ENCODE measurements at places on chromosomes 16 and 17. TPM values are rescaled to one million over a fixed set of nuclear protein-coding genes. Genes with fewer than 3 reads are reported as not detected.

ACD gene
- total RNA-seq, result 51.7 TPM

GRCh38 chr17:44359006-44359405, 4.6 kb downstream of the FAM171A2 start:
- peaks cover 26% of the 10 kb centered on the region for H3K4me1 ChIP-seq
- no peak overlapping the region for H3K4me3 ChIP-seq
- no peaks in the 10 kb centered on the region for H3K36me3 ChIP-seq
- no peak for DNase-seq

DNA sequence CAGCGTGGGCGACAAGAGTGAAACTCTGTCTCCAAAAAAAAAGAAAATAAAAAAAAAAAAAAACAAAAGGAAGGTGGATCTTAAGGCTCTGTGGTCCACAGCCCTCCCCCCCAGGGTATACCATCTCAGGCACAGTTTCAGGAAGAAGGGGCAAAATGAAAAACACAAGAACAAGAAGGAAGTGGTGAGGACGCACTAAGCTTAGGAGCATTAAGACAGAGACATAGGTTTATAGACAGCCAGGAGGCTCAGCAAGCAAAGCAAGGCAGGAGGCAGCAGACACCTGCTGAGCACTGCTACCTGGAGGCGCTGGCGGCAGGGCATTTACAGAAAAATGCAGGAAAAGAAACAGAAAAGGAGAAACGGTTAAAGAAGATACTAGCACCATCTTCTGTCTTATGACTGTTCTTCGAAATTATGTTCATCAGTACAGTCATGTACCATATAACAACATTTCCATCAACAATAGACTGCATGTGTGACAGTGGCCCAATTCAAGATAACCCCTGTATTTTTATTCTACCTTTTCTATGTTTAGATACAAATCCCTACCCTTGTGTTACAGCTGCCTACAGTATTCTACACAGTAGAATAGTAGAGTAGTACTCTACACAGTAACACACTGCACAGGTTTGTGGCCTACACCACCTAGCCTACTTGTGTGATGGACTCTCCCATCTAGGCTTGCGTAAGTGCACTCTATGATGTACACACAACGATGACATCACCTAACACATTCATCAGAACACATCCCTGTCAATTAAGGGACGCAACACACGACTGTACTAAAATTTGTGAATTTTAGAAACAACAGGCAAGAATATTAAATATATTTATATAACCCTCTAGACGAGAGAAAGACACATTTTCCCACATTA, 62.5 kb downstream of the XPO6 start:
- H3K36me3 ChIP-seq, result peaks cover 30% of the 10 kb centered on the region
- H3K27ac ChIP-seq, result no peak overlapping the region
- DNase-seq, result no peak
- no peaks in the 10 kb centered on the region for H3K27me3 ChIP-seq
- no peak overlapping the region for H3K4me3 ChIP-seq
- no peaks in the 10 kb centered on the region for H3K4me1 ChIP-seq

MAP2K6 gene
- total RNA-seq, result 27.0 TPM

- no peaks in the 10 kb centered on the region for H3K36me3 ChIP-seq
- peak overlapping the region; percentile 87 for H3K4me3 ChIP-seq
- H3K27me3 ChIP-seq, result peaks cover 42% of the 10 kb centered on the region
- H3K27ac ChIP-seq, result no peak overlapping the region
- peak; percentile 64 for DNase-seq
Observed at GRCh38 chr17:4789701-4789950, 862 bp downstream of the GLTPD2 start.

GRCh38 chr17:11852912-11853311, 144.4 kb downstream of the ZNF18 start:
- peaks cover 3% of the 10 kb centered on the region for H3K36me3 ChIP-seq
- no peaks in the 10 kb centered on the region for H3K4me1 ChIP-seq
- no peak overlapping the region for H3K4me3 ChIP-seq

DNA sequence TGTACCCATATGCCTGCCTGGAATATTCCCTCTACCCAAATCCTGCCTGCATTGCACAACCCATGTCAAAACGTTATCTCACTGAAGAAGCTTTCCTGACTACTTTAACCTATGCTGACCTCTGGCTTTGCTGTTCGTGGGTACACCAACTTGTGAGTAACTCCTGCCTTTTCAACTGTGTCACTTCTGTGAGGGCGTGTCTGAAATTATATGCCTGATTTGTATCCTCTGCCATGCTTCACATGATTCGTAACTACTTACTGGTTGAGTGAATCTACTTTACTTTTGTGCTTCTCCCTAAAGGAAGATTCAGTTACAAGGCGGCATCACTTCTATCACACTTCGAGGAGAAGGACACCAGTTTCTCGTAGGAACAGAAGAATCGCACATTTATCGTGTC, 33.3 kb upstream of the USP43 start:
- no peak overlapping the region for H3K27ac ChIP-seq
- peaks cover 4% of the 10 kb centered on the region for H3K4me1 ChIP-seq
- no peaks in the 10 kb centered on the region for H3K27me3 ChIP-seq
- no peaks in the 10 kb centered on the region for H3K36me3 ChIP-seq
- no peak overlapping the region for H3K4me3 ChIP-seq

PEX12 gene
- total RNA-seq, result 1.9 TPM

ZP2 gene
- not detected for total RNA-seq

DNA sequence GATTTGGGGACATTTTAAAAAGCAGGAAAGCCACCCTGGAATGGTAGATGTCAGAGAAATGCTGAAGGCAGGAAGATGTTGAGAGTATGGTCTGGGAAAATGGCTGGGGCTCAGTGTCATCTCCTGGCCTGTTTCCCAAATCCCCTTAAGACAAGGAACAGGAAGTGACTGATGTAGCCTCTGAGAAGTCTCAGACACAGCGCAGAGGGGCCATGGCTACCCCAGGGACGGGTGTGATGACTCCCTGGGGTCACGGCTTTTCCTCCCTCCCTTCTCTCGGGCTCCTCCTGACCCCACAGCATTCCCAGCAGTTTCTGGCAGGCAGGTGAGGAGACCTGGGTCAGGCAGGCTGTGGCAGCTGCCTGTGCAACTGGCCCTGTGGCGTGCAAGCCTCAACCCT, 45.4 kb downstream of the RAP1GAP2 start:
- no peaks in the 10 kb centered on the region for H3K36me3 ChIP-seq
- no peak for DNase-seq
- H3K4me1 ChIP-seq, result peaks cover 13% of the 10 kb centered on the region
- no peak overlapping the region for H3K4me3 ChIP-seq

IKZF3 gene
- total RNA-seq, result 1.4 TPM

MRPL58 gene
- 48.5 TPM for total RNA-seq

GRCh38 chr16:3879887-3880564, 487 bp downstream of the CREBBP start:
- peak; percentile 68 for DNase-seq
- H3K27ac ChIP-seq, result no peak overlapping the region
- no peaks in the 10 kb centered on the region for H3K36me3 ChIP-seq
- no peaks in the 10 kb centered on the region for H3K27me3 ChIP-seq
- H3K4me3 ChIP-seq, result peak overlapping the region; percentile 84

Data from GM23338 (cell line).